ENCODE measurements at places on chromosomes 16 and 17.

- no peak for DNase-seq
Observed at GRCh38 chr16:49932434-49932833, 76.5 kb upstream of the ZNF423 start.

DNA sequence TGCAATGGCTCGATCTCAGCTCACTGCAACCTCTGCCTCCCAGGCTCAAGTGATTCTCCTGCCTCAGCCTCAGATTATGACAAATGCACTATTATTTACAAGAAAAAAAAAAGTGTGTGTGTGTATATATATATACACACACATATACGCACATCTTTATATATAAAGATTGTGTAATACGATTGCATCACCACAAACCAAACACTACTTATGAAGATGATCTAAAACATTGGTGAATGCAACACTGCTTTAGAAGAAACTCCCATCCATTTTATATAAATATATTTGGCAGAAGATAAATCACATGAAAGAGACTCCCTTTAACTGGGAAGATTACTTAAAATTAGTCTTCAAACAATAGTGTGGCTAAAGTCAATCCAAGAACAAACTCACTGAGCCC, 96.7 kb downstream of the SYCE1L start:
- DNase-seq, result no peak

GRCh38 chr16:31409433-31409832, 16.3 kb downstream of the ITGAD start:
- peak; percentile 4 for DNase-seq

- DNase-seq, result no peak
Observed at GRCh38 chr17:61479493-61480413, 27.5 kb downstream of the TBX4 start.
